ENCODE measurements at places on chromosomes 7 and 10.

DNA sequence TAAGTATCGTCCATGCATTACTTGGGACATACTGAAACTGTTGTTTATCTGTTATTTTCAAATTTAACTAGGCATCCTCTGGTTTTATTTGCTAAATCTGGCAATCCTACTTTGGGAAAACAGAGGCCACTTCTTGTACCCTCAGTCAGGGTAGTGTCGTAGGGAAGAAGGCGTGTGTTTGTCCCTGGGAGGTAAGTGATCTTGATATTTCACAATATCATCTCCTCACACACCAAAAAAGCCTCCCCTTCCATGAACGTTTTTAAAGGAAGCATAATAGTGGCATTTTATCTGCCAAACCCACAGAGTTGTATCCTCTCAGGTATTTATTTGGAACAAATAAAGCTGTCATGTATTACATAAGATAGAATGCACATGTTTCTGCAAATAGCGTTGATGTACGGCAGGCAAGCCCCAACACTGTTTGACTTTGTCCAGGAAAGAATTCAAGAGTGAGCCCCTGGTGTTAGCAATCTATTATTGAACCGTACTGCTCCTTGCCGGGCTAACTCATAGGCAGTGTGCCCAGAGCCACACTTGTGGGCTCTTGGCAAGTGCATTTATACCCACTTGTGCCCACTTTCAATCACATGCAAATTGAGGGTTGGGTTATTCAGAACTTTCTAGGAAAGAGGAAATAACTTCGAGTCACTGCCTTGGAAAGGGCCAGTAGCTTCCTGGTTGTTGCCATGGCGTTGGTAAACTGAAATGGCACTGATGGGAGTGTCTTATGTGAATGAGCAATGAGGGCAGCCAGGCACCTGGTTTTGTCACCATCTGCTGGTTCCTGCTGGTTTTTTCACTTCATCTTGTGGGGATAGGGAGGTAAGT lies 266.0 kb downstream of the USP6NL start:
- DNase-seq: peak; percentile 60

DNA sequence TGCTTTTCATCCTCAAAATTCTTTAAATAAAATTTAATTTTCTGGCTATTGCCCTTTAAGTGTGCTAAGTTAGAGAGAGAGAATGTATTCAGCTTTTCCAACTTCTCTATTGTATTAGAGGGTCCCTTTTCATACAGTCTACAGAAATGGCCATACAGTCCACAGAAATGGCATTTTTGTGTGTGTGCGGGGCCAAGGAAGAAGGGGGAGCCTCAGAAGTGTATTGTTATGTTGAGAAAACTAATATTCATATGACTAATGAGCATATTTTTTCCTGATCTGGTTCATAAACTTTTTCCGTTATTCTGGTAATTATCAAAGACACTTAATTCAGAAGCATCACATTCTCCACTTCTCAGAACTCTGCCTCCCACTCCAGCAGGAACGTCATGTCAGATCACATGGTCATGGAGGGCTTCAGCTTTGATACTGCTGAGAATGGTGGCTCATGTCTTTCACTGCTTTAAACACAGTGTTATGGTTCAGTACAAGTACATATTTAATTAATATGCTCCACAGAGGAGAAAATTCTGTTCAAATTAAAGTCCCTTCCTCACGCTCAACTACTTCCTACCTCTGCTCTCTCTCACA lies 37.1 kb downstream of the ELMO1 start:
- no peak for DNase-seq

DNA sequence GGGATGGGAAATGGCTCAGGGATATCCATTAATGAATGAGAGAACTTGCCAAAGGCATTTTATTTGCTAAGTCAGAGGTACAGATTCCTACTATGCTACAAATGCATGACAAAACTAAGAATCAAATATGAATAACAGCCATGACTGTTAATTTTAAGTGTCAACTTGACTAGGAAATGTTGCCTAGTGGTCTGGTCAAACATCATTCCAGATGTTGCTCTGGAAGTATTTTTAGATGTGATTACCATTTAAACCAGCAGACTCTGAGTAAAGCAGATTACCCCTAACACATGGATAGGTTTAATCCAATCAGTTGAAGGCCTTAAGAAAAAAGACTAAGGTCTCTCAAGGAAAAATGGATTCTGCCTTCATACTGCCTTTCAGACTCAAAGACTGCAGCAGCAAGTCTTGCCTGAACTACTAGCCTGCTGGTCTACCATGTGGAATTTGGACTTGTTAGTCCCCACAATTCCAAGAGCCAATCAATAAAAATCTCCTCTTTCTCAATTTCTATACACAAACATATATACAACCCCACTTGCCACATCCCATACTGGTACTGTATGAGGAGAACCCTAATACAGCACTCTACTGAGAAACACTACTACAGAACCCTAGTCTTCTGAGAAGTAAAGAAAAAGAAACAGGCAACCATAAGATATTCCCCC lies 119.1 kb downstream of the NRBF2 start:
- DNase-seq: no peak

- DNase-seq: no peak
Measured at GRCh38 chr7:117319181-117319580, 3.7 kb downstream of the WNT2 start.

DNA sequence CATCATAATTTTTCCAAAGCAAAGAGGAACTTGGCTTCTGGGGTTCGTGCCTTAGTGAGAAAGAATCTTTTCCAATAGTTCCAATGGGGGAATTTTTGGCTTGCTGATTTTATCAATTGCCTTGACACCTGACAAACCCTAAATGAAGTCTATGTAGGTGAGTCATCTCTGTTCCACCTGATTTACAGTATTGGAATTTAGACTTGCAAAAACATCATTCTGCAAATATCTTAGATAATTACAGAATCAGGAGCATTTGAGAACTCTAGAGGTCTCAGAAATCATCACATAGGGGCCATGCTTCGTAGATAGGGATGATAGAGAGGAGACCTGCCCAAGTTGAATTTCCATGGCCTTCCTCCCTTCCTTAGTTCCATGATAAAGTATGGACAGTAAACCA lies 9.3 kb downstream of the SLC35G1 start:
- no peak for DNase-seq

- DNase-seq: peak; percentile 87
Measured at GRCh38 chr7:6317797-6318438, 45.5 kb upstream of the CYTH3 start.

DNA sequence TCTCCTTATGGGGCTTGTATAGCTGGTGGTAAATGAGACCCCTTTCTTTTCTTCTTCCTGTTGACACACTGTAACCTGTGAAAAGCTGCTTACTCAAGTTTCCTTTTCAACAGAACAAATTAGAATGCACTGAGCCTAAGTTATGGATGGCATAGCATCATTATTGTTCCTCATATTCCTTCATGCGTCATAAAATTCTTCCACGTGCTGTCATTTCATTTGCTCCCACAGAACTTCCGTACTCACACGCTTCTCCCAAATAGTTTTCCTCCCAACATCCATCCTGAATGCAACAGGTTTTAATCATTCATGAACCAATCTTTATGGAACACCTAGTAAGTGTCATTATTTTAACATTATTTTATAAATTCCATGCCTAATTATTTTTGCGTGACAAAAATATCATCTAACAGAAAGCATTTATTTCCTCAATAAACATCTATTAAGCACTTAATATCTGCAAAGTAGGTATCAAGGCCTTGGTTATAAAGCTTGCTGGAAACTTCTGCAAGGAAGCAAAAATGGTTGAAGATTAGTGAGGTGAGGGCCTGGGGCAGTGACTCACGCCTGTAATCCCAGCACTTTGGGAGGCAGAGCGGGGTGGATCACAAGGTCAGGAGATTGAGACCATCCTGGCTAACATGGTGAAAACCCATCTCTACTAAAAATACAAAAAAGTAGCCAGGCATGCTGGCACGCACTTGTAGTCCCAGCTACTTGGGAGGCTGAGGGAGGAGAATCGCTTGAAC lies 18.9 kb upstream of the SEPTIN7 start:
- DNase-seq: no peak

DNA sequence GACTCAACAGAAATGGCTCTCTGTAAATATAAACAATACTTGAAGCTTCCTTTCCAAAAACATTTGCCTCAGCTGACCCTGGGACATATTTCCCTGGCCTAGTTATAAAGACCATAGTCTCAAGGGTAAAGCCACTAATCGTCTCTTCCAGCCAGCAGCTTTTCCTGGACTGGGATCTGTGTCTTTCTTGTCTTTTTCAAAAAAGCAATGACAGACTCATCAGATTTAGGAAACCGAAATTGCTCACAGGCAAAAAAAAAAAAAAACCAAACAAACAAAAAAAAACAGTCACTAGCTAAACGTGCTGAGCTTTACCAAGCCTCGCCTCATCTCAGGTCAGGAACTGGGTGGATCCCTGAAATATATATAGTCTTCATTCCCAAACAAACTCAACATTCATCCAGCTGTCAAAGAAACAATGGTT lies 23.5 kb downstream of the STN1 start:
- peak; percentile 52 for DNase-seq

DNA sequence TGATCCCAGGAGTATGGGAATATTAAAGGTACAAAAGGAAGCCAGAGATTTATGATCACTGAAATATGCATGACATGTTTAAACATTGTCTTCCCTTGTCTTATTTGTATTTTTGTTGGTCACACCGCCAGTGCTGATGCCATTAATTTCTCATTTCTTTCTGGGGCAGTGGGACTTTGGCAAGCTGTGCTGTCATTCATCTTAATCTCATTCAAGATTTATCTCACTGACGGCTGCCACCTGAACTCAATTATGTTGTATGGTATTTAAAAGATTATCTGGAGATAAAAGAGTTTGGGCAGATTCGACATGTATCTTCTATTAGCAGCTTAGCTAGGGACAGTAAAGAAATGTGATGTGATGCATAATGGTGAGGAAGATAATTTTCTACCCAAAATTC lies 284.9 kb upstream of the PLXDC2 start:
- no peak for DNase-seq

GRCh38 chr7:45567713-45568112 lies 6.5 kb upstream of the ADCY1 start:
- no peak for DNase-seq

- DNase-seq: no peak
Measured at GRCh38 chr10:83184641-83185040, 954.7 kb upstream of the GHITM start.

GRCh38 chr10:111085690-111086353 lies 9.0 kb downstream of the ADRA2A start:
- no peak for DNase-seq

DNA sequence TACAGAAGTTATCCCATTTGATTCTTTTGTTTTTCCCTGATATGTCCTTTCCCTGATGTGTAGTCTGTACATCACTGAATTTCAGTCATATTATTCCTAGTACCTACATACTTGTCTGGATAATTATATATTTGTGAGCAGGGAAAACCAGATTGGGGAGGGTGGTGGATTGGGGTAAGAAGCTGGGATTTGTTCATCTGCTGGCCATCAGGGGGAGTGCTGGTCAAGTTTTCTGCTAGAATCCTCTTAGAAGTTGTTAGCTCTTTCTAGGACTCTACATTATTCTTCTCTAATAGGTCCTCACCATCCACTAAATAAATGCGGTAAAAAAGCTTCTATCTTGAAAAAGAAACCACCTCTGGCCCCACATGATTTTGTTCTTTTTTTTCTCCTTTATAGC lies 232.7 kb upstream of the TAC1 start:
- peak; percentile 2 for DNase-seq

- no peak for DNase-seq
Measured at GRCh38 chr7:117970801-117971200, 97.6 kb upstream of the CTTNBP2 start.

DNA sequence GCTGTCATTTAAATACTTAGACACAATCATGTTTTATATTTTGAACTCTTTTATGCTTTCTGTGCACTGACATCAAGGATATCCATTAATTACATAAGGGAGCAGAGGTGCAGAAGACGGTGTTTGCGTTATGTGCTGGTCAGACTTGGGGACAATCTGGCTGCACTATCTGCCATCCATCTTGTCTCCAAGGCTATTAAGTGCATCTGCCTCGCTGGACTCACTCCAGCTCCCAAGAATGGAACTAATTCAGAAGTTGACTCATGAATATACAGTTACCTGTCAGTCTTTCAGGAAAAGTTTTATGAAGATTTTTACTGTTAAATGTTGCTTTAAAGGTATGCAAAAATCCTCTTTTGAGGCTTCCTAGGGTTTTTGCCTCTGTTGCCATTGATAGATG lies 391.0 kb downstream of the SUGCT start:
- DNase-seq: no peak

- no peak for DNase-seq
Measured at GRCh38 chr7:124898531-124898930, 31.1 kb downstream of the POT1 start.

DNA sequence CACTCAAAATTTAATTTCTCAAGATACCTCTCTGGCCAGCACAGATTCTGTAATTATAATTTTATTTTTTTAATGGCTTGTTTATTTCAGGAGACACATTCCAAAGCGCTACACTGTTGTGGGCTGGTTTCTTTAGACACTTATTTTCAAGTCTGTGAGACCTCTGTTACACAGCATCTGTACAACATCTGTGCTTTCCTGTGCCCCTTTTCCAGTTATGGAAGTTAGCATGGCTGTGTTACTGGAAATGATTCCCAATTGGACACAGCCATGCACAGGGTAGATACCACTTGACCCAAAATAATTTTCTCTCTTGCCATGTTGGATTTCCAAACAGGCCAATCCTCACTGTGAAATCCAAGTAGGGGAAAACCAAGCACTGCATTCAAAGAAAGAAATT lies 172.3 kb upstream of the ADCY1 start:
- DNase-seq: no peak

DNA sequence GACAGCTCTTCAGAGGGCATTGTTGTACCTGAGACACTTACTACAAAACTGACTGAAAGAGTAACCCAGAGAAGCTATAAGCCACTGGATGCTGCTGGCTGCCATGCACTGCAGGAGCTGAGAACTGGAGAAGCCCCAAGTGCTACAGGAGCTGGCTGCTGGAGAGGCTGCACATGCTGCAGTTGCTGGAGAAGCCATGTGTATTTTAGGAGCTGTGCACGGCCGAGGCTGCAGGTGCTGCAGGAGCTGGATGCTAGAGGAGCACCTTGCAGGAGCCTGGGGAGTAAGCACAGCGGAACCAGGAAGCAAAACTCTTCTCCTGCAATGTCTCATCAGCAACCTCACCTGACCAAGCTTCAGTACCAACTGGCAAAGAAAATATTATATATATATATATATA lies 45.5 kb downstream of the STEAP1B start:
- DNase-seq: no peak

- DNase-seq: no peak
Measured at GRCh38 chr10:67086327-67087134, 160.7 kb downstream of the LRRTM3 start.

DNA sequence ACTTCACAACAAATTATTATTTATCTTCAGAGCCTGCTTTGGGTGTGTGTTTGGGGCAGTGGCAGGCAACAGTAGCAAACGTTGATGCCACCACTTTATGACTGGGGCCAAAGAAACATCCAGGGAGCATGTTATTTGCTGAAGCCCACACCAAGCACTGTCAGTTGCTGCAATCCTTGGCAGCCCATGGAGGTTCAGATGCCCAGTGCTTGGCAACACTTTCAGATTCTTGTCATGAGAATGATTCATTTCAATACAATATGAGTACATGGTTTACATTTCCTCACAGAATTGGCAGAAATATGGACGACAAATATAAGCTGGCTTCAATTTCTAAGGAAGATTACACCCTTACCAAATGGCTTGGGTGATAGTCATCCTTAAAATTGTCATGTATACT lies 46.5 kb upstream of the GLI3 start:
- no peak for DNase-seq

Measured in dermis microvascular lymphatic vessel endothelial cell (primary cell).